T follicular helper cell (primary cell): ENCODE measurements at places on chromosomes 11 and 22.

- no peak for DNase-seq
Measured at GRCh38 chr11:852762-853161, 10.1 kb downstream of the TSPAN4 start.

DNA sequence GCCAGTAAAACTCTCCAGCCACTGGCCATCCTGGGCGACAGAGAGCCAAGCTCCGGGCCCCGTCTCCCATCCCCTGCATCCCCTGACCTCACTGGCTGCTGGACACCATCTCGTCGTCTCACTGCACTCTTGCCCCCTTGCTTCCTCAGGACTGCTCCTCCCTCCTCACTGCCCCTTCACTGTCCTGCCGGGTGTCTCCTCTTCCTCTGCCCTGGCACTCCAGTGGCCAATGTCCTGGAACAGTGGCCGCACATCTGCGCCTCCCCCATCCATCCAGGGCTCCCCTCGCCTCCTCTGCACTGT is 800.4 kb downstream of the BRD1 start:
- DNase-seq = no peak

- no peak for DNase-seq
Measured at GRCh38 chr11:65221026-65221425, 39.3 kb downstream of the CAPN1 start.

GRCh38 chr11:66467034-66467659 is 442 bp downstream of the PELI3 start:
- no peak for DNase-seq

DNA sequence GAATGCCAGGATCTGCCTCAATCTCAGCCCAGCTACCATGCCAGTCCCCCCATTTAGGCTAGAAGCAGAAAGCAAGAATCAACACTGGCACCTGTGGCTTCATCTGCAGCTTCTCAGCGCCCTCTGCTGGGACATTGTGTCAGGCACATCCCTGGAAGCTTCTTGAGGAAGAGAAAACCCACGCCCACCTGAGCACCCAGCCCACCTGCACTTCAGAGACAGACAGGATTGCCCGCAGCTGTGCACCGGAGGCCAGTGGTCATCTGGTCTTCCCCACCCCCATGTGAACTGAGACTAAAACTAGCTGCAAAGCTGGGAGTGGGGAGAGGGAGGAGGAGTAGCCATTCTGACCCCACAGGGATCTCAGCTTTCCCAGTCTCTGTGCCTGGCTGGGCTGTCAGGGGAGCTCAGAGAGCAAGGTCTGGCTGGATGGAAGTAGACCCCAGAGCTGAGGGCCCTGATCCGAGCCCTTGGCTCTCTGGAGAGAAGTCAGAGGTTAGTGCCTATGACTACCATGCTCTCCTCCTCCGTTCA is 66.8 kb downstream of the FEZ1 start:
- DNase-seq = peak; percentile 13

GRCh38 chr22:38510416-38510970 is 4.4 kb upstream of the DDX17 start:
- DNase-seq = no peak

DNA sequence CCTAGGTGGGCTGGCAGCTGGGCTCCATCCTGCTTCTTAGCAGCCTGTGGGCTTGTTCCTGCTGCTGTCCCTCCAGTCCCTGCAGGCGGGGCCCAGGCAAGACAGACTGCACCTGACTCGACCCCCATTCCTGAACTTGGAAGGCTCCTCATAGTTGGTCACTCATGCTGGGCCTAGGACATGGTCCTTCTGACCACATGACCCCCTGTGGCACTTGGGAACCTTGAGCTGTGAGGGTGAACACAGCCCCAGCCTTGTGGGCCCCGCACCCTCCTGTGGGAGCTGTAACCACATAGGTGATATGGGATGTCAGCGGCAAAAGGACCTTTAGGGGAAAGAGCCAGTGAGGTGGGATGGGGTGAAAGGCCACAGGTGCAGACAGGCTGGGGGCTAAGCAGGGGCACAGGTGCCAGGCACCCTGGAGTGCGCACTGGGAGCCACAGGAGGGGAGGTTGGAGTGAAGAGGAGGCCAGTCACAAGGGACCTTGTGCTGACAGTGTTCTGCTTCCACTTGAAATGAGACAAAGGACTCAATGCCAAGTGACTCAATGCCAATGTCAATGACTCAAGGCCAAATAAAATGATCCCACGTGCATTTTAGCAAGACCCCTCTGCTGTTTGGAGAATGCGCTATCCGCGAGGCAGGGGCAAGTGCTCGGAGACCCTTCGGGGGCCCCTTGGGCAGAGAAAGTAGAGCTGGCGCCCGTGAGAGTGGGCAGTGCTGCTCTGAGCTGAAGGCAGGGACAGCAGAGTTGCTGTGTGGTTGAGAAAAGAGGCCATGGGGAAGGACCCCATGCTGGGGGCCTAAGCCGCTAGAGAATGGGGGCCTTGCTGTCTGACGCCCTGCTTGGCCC is 90.7 kb downstream of the MORC2 start:
- no peak for DNase-seq

DNA sequence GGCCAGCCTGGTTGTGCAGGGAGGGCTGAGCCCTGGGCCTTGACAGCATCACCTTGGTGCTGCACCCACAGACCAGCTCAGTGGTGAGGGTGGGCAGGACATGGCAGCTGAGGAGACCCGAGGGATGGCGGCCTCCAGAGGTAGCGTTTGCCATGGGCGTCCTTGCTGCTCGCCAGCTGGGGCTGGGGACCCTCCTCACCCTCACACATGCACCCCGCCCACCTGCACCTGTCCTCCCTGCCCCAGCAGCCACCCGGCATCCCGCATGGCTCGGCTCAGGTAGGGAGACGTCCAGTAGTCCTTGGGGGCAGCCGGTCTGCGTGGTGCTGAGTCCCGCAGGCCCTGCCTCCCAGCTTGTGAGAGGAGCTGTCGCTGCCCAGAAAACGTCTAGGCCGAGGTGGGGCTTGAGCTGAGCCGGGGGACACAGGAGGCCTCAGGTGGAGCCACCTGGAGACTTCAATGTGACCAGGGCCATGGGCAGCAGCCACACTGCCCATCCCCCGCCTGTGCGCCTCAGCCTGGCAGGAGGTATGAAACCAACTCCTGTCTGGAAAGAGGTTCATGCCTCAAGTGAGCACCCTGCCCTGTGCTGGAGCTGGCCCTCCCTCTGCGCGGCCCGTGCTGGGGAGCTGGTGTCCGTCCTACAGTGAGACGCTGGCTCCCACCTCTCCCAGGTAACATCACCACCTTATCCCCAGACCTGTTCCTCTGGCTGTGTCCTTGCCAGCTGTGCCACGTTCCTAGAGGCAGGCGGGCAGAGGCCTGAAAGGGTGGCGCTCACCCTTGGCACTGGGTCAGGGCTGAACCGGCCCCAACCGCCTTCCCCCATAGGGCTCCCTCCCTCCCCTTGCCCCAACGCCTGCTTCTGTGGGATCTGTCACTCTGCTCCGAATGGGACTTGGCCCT is 3.3 kb upstream of the TRABD start:
- DNase-seq = no peak

DNA sequence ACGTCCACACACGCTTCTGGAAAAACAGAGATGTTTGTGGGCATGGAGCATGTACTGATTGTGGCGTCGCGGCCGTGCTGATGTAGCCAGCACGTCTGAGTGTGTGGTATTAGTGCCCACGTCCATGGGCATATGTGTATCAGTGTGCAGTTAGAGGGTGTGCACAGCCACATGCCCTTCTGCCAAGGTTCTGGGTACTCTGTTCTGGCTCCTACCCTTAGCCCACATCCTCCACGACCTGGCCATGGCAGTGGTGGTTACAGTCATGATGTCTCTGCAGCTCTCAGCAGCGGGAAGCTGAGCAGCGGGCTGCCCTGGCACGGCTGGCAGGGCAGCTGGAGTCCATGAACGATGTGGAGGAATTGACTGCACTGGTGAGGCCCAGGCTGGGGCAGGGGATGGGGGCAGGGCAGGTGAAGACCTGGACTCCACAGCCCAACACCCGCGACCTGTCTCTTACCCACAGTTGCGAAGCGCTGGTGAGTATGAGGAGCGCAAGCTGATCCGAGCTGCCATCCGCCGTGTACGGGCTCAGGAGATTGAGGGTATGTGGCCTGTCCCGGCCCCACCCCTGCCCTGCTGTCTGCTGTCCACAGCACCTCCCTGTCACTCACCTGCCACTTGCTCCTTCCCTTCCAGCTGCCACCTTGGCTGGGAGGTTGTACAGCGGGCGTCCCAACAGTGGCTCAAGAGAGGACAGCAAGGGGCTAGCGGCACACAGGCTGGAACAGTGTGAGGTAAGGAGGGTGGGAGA is 7.3 kb downstream of the SMTN start:
- no peak for DNase-seq

DNA sequence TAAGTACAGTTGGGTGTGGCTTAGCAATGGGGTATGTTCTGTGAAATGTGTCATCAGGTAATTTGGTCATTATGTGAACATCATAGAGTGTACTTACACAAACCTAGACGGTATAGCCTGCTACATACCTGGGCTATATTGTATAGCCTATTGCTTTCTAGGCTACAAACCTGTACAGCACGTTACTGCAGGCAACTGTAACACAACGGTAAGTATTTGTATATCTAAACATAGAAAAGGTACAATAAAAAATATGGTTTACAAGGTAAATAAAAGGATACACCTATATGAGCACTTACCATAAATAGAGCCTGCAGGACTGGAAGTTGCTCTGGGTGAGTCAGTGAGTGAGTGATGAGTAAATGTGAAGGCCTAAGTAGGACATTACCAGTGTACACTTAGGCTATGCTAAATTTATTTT is 73.1 kb upstream of the GDPD4 start:
- DNase-seq = no peak

- DNase-seq = no peak
Measured at GRCh38 chr11:63510360-63511047, 4.6 kb downstream of the LGALS12 start.

DNA sequence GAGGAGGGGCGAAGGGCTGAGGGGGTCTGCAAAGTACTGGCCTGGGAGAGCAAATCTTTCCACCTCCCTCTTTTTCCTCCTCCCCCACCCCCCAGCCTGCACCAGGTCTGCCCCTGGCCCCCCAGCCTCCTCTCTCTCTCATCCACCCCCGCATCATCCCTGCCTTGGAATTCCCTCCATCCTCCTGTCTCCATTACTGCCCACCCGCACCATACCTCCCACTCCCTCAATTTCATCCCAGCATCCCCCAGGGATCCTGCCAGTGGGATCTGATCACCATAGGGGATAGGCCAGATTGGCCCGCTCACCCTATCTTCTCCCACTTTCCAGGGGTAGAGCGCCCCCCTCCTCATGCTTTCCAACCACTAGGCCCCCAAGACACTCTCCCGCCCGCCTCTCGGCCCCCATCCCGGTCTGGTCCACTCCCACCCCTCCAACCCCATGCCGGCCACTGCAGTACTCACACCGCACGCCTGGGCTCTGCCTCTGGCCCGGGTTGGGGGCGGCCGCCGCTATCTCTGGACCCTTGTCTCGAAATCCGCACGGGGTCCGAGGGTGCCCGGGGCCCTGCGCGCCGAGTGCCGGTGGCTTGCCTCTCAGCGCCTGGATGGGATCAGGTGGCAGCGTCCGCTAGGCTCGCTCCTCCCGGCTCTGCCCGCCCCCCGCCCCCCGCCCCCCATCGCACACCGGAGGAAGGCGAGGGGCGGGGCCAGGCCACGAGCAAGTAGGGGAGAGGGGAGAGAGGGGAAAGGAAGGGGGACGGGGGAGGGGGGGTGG is at the start of gene GAL3ST3:
GAL3ST3 (minus strand) TSS at position 615 of the 777 bp plus-strand sequence. CDS start 3,746 bp downstream, outside the sequence.
- no peak for DNase-seq

DNA sequence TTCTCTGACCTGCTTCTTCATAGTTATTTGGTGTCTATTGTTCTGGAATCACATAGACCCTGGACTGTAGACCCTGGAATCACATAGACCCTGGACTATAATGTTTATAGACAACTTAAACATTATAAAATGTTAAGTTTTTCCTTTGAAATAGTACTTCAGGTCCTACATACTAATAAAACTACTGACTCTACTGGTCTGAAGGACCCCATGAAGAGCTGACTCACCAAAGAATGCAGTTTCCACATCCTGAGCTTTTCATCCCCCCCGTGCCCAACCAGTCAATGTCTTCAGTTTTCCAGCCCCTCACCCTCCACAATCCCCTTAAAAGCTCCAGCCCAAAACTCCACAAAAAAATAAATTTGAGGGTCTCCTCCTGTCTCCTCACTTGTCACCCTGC is 6.6 kb upstream of the PLEKHA7 start:
- no peak for DNase-seq

DNA sequence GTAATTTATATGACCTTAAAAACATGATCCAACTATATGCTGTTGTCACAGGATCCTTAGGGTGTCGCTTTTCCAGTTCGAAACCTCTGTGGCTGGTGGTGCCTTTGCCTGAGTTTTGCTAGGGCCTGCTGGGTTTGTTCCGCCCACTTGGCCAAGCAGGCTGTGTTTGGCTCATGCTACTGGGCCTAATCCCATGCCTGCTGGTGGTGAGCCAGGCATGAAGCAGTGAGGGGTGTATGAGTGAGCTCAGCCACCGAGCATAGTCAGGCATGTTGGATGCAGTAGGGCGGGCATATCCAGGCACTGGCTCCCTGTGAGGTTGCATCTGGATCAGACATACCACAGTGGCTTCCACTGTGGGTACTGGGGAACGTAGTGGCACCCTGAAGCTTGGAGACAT is 16.3 kb downstream of the NPAT start:
- no peak for DNase-seq

DNA sequence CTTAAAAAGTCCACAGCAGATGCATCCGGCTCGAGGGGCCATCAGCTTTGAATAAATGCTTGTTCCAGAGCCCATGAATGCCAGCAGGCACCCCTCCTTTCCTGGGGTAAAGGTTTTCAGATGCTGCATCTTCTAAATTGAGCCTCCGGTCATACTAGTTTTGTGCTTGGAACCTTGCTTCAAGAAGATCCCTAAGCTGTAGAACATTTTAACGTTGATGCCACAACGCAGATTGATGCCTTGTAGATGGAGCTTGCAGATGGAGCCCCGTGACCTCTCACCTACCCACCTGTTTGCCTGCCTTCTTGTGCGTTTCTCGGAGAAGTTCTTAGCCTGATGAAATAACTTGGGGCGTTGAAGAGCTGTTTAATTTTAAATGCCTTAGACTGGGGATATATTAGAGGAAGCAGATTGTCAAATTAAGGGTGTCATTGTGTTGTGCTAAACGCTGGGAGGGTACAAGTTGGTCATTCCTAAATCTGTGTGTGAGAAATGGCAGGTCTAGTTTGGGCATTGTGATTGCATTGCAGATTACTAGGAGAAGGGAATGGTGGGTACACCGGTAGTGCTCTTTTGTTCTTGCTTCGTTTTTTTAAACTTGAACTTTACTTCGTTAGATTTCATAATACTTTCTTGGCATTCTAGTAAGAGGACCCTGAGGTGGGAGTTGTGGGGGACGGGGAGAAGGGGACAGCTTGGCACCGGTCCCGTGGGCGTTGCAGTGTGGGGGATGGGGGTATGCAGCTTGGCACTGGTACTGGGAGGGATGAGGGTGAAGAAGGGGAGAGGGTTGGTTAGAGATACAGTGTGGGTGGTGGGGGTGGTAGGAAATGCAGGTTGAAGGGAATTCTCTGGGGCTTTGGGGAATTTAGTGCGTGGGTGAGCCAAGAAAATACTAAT is 1.9 kb downstream of the NEAT1 start:
- DNase-seq = no peak
